ENCODE measurements at places on chromosomes 3 and 15.

- DNase-seq = peak; percentile 51
Observed at GRCh38 chr15:44289259-44289790, 806 bp downstream of the GOLM2 start.

GRCh38 chr3:50658831-50659230 lies 15.9 kb upstream of the DOCK3 start:
- no peak for DNase-seq

- no peak for DNase-seq
Observed at GRCh38 chr3:160856450-160856849, 100.4 kb downstream of the PPM1L start.

DNA sequence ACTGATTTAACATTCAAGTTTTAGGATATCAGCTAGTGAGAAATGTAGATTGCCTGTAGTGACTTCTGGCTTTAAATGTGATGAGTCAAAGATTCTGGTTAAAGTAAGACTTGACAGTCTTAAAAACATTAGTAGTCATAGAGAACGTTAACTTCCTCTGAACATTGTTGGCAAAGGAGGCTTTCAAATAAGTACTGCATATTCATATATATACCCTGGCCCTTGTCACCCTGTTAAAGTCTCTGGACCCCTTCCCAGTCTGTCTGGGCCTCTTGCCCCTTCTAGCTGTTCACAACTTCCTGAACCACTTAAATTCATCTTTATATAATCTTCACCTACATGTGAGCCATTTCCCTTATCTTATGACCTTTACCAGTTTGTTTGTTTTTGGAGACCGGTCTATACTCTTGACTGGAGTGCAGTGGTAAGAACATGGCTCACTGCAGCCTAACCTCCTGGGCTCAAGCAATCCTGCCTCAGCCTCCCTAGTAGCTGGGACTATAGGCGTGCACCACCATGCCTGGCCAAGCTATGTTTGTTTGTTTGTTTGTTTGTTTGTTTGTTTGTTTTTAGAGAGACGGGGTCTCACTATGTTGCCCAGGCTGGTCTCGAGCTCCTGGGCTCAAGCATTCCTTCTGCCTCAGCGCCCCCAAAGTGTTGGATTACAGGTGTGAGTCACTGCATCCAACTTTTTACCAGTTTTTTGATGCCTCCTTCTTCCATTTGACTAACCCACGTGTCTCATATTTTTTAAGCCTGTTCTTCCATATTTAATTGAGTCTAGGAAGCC lies 64.4 kb upstream of the CRTC3 start:
- DNase-seq = no peak

DNA sequence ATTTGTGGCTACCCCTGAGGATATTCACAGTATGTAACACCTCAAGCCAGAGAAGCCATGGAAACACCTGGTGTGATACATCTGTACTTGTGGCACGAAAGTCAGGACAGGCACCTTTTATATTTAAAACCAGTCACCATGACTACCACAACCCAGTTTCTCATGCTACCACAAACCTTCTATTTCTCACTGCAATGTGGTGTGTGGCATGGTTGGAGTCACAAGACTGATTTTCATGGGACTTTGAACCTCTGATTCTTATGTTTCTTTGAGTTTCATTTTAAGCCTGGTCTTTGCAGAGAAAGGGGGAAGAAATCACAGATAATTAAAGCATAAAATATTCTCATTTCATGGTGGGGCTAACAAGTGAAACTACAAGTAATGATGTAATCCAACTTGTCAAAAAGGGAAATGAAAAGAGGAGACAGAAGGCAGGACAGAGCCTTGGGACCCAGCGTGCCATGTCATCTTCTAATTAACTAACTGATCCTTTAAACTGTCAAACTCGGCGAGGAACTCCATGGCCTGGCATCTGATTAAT lies 175.9 kb downstream of the PDZRN3 start:
- DNase-seq = no peak

DNA sequence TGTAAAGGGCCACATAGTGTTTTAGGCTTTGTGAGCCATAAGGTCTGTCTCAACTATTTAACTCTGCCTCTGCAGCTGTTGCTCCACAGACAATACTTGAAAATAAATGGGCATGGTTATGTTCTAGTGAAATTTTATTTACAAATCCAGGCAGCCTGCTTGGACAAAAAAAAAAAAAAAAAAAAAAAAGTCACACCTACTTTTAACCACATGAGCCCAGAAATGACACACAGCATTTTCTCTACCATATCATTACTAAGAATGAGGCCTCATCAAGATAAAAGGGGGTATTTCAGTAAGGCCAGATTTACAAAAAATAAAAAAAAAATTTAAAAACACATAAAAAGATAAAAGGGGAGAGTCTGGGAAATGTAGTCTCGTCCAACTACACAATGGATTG lies 1.7 kb upstream of the NGLY1 start:
- no peak for DNase-seq

DNA sequence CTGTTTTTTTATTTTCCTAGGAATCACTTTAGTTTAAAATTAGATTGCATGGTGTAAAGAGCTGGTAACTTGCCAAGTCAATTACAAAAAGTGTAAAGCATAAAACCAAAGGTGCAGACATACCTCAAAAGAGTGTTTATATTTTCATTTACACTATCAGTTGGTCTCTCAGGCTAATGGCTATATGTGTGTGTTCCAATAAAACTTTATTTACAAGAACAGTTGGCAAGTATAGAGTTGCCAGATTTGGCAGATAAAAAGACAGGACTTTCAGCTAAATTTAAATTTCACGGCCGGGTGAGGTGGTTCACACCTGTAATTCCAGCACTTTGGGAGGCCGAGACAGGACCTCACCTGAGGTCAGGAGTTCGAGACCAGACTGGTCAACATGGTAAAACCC lies 41.1 kb downstream of the HOMER2 start:
- no peak for DNase-seq

DNA sequence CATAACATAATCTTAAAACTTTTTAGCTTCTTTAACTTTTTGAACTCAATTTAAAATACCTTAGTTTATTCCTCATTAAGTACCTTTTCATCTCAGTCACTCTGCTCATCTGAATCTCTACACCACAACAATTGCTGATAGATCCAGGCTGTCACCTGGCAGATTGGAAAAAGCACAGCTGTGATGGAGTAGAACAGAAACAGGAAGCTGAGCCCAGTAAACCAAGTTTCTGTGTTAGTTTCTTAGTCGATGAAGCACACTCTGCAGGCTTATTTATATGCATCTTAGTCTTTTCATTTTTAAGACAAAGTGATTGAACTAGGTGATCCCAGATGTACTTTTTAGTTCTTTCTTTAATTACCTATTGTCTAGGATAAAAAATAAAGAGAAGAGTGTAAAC lies 1398.0 kb upstream of the ALCAM start:
- no peak for DNase-seq

DNA sequence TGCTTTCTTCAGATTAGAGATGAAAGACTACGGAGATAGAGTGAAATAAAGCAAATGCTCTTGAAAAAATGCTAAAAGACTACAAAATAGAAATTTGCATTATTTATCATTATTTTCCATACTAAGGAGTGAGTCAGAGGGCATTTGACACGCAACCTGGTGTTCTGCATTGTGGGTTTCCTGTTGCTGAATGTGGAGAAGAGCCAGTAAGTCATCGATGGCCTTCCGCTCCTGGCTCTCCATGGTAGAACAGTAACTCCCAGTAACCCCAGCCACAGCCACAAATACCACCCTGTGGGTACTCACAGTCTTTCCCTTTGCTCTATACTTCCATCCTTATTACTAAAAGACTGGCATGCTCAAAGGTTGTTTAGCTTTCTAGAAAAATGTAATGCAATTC lies 61.5 kb downstream of the CGGBP1 start:
- DNase-seq = no peak

GRCh38 chr15:67405208-67406191 lies 115.4 kb upstream of the C15orf61 start:
- no peak for DNase-seq

- no peak for DNase-seq
Observed at GRCh38 chr3:63325386-63325785, 47.3 kb downstream of the SYNPR start.

- DNase-seq = no peak
Observed at GRCh38 chr3:134494495-134494894, 8.6 kb downstream of the CEP63 start.

DNA sequence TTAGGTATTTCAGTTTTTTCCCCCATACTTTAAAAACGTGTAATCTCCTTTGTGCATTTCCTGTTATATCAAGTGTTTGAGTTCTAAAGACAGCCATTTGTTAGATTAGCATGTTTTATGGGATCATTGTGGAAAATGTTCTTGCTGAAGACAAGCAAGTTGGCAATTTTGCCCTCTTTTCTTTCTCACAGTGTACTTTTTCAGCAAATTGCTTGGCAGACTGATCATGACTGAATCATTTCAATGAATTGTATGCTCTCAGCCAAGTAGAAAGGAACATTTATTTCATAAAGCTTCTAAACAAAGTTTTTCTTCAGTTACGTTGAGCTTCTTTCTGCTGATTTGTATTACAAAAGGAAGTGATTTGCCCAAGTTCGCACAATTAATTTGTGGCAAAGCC lies 51.6 kb downstream of the ATG7 start:
- no peak for DNase-seq

DNA sequence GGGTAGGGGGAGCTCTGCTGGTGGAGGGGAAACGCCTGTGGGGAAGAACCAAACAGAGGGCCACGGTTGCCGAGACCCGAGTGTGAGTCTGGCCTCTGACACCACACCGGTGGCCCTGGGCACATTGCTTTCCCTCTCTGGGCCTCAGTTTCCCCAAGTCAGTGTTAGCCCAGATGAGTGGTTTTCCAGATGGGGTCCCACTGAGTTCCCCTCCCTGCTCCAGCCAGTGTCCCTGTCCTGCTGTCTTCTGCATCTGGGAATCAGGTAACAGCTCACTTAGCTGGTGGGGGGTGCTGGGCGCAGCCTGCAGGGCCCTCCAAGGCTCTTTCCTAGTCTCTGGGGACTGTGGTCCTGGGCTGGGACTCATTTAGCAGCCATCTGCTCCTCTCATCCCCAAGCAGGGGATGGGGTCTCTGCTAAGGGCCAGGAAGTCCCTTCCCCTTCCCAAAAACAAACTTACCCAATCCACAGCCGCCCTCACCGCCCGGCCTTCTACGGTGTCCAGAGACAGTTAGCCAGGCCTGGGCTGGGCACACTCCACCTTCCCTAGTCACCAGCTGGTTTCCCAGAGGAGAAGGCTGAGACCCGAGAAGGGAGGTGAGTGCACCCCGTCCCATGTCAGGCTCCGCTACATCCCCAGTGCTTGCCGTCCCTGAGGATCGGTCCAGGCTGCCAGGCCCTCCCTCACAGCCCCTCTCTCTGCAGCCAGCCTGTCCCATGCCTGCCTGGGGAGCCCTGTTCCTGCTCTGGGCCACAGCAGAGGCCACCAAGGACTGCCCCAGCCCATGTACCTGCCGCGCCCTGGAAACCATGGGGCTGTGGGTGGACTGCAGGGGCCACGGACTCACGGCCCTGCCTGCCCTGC lies 676 bp downstream of the GP9 start:
- DNase-seq = peak; percentile 27

DNA sequence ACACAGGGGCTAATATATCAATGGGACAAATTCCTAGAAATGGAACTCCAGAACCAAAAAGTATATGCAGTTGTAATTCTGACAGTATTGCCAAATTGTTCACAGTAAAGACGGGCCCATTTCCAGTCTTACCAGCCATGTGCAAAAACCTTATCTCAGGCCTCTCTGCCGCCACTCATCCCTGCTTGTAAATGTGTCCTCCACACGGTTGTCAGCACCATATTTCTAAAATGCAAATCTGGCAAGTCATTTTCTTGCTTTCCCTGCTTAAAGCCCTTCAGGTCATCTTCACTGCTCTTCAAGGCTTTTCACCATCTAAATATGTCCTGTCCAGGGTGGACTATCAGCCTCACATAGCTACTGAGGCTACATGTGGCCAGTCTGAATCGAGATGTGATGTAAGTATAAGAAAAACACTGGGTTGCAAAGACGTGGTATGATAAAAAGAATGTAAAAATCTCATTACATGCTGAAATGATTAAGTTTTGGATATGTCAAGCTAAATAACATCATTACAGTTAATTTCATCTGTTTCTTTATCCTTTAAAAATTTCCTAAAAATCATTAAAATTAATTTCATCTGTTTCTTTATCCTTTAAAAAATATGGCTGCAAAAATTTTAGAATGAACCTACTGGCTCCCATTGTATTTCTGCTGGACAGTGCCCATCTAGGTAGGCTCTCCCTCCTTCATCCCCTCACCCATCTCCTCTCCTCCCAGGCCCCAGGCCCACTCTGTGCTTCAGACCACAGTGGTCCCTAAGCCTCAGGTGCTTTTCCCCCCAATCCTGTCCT lies 980 bp downstream of the PARP9 start:
- no peak for DNase-seq

GRCh38 chr3:25170021-25170420 lies 258.0 kb upstream of the RARB start:
- DNase-seq = no peak

DNA sequence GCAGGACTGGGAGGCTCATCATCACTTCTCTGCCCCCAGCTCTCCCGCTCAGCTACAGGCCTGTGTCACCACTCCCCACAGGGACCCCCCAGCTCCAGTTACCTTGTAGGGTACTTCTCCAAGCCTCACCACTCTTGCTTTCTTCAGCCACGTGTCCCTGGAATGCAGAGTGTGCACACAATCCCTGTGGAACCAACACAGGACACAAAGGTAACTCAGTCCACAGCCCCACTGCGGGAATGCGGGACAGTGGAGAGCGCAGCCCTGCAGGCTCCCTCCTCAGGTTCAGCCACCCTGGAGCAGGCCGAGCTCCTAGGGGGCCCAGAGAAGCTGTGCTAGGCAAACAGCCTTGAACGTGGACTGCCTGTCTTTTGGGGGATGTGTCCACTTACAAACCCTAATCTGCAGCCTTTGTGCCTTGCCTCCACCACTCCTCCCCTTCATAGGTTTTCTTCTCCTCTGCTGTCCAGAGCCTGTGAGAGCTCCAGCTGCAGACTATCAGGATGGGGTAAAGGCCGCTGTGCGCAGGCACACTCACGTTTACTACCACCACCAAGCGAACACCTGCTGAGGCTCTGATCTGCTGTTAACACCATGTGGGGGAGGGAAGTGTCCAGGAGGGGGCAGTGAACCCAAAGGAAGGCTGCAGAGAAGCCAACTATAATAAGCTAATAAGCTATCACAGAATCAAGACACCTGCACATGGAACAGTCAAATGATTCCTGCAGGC lies 26.0 kb downstream of the XPC start:
- DNase-seq = no peak

GRCh38 chr3:192772240-192772894 lies 45.0 kb upstream of the FGF12 start:
- peak; percentile 58 for DNase-seq

DNA sequence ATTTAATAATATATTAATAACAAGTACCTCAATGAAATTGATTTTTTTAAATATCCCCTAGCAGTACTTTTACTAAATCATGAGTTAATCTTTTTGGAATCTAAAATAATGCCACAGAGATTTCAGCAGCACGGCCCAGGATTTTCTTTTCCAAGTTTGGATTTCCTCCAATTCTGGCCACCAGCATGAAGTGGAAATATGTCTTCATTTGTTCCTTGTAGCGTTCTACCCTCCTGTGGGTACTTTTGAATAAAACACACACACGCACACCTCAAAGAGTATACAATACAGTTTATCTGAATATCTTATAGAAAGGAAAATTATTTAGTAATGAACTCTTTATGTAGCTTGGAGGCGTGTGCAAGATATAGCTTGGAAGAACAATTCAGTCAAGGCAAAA lies 125.1 kb upstream of the STT3B start:
- no peak for DNase-seq

Data from D341Med (cell line).